ENCODE measurements at places on chromosomes 2 and 18.

DNA sequence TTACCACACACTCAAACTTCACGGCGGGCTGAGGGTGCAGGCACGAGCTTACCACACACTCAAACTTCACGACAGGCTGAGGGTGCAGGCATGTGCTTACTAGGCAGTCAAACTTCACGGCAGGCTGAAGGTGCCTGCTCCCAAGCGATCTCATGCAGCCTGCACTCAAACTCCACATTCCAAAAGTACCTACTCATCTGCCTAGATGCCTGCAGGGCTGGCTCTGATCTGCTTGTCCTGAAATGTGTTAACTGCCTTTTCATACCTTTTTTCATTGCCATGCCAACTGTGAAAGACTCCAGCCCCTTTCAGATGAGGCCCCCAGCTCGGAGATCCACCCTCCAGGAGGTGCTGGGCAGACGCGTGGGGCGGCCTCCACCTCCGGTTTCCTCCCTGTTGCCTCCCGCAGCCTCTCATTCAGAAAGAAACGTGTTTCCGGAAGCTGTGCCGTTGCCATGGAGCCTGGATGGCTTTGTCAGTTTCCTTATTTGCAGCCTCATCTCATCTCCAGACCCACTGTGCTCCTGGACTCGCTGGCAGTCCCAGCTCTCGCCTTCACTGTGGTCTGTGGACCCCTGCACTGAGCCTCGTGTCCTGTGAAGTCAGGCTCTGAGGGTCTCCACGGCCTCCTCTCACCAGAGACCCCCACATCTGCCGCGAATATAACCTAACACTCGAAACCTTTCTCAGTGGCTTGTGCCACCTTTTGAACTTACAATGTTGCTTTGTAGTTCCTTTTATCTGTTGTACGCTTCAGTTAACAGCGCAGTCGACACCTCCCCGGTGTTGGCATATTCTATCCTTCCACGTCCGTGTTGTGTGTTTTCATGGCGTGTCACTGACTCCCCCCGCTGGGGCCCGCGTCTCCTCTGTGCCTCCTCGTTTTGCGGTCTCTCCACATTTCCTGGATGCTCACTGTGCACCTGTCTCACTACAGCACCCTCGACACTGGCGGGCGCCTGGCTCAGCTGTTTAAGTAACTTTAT, 106.1 kb upstream of the ALKAL2 start:
- peak; percentile 47 for DNase-seq

GRCh38 chr18:1825296-1825695, 746.0 kb downstream of the METTL4 start:
- no peak for DNase-seq

DNA sequence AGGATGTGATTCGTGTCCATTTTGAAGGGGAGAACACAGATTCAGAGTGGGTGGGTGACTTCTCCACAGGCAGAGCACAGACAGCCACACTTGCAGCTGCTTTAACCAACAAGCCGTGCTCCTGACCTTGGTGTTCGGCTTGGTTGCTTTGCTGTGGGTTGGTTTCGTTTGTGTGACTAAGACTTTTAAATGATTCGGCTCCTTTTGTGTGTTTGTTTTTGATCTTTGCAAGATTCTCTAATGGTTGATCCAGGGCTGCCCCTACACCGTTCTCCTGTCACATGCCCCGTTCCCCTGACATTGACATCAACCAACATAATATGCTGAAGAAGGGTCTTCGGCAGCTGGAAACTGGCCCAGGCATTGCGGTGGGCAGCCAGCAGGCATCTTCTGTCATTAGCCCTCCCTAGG, 95.9 kb upstream of the MBOAT2 start:
- peak; percentile 2 for DNase-seq

GRCh38 chr2:143588746-143589145, 459.5 kb downstream of the ARHGAP15 start:
- DNase-seq, result no peak

- no peak for DNase-seq
Observed at GRCh38 chr2:54960164-54960563, 90.1 kb downstream of the RTN4 start.

GRCh38 chr18:63366213-63367052, 573 bp downstream of the KDSR start:
- DNase-seq, result peak; percentile 49

GRCh38 chr18:44830581-44830980, 149.9 kb downstream of the SETBP1 start:
- DNase-seq, result no peak

GRCh38 chr2:233882353-233882752, 14.2 kb upstream of the MSL3B start:
- no peak for DNase-seq

- DNase-seq, result no peak
Observed at GRCh38 chr2:47152803-47153202, 2.3 kb downstream of the STPG4 start.

DNA sequence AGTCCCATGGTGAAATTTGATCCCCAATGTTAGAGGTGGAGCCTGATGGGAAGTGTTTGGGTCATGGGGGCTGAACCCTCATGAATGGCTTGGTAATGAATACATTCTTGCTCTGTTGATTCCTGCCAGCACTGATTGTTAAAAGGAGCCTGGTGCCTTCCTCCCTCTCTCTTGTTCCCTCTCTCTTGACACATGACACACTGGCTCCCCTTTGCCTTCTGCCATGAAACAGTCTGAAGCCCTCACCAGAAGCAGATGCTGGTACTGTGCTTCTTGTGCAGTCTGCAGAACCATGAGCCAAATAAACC, 30.6 kb upstream of the EPC2 start:
- DNase-seq, result no peak

- no peak for DNase-seq
Observed at GRCh38 chr2:8380026-8380425, 301.8 kb upstream of the ID2 start.

DNA sequence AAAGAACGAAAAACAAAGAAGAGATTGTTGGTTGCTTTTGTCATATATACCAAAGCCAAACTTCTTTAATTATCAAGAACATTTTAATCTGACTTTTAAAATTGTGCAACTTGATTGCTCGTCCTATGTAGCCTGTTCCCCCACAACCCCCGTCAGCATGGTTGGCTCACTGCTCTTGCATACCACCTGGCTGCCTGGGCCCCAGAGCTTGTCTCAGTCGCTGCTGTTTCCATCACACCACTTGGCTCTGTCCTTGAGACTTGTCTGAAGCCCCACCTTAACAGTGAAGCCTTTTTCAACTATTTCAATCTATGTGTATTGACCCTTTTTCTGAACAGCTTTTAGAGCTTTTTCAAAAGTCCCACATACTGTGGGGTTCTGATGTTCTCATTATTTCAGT, 270.8 kb downstream of the ZNF407 start:
- DNase-seq, result no peak

GRCh38 chr2:109525836-109526235, 87.9 kb downstream of the SEPTIN10 start:
- DNase-seq, result no peak

DNA sequence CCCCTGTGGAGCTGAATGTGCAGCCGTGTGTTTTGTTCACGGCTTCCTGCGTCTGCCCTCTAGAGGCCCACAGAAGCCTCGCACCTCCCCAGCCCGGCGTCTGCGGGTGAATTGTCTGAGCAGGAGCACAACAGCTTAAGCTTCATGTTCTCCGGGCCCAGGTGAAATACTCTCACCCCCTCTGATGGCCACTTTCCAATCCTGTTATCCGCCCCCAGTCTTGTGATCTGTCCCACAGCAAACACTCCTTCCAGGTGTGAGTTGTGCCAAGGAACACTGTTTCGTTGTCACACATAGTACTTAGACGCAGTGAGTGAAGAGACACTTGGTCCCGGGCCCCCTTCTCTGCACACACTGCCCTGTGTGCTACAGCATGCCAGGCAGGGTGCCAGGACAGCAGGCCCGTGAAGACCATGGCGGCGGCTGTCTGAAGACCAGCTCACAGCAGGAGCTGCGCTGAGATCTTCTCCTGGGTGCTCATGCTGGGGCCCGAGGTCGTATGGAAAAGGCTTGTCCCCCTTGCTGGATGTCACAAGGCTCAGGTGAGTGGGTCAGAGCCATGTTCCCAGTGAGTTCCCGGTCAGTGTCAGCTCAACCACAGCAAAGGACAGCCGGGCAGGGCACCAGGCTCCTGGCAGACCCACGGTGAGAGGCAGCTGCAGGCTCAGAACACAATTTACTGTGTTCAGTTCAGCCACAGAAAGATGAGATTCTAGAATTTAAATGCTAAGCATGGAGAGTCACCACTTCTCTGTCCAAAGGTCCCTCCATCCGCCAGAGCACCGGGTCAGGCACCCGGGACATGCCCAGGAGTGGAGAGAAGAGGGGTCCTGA, 6.8 kb upstream of the PXDN start:
- DNase-seq, result peak; percentile 31

GRCh38 chr2:240557101-240557751, 562 bp downstream of the ANKMY1 start:
- DNase-seq, result no peak

DNA sequence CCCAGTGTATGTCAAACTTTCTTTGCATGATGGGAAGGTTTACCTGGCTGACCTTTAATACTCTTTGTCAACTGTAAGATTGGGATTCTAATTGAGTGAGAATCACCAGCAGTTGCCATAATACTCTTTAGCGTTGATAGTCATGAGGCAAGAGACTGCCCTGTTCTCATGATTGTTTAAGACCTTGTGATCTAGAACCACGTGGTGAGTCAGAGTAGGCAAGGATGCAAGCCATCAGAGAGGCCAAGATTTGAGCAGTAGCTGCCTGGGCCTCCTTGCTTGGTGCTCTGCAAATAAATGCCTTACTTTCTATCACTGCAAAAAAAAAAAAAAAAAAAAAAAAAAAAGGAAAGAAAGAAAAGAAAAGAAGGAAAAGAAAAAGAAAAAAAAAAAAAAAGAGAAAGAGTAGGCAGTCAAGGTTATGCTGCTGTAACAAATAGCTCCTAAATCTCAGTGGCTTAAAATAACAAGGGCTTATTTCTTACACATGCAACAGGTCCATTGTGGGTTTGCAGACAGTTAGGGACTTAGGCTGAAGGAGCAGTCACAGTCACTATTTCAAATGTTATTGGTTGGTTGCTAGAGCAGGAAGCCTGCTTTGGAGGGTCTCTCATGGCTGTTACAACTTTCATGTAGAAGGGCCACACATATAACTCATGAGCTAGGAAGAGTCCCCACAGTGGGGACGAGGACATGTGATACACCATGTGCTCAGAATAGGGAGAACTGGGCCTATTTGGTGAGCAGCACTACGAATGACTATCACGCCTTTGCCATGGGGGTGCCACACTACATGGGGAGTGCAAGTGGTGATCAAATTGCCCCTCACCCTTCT, 21.7 kb downstream of the IL1R2 start:
- no peak for DNase-seq

DNA sequence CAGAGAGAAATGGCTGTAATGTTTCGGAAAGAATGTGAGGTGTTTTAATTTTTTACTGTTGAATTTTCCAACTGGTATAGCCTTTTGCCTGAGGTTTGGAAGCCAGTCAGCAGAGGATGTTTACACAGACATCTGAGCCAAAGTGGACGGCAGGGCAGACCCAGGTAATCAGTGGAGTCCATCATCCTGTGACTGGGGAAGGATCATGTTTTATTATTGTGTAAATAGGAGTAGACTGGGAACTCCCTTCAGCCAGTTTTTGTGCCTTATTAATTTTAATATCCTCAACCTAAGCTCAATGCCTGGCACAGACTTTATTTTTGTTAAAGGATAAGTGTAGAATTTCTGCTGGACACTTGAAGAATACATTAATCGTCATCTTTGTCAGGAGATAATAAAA, 142.0 kb upstream of the GAREM1 start:
- no peak for DNase-seq

GRCh38 chr2:216752855-216753505, 57.6 kb upstream of the IGFBP5 start:
- no peak for DNase-seq

DNA sequence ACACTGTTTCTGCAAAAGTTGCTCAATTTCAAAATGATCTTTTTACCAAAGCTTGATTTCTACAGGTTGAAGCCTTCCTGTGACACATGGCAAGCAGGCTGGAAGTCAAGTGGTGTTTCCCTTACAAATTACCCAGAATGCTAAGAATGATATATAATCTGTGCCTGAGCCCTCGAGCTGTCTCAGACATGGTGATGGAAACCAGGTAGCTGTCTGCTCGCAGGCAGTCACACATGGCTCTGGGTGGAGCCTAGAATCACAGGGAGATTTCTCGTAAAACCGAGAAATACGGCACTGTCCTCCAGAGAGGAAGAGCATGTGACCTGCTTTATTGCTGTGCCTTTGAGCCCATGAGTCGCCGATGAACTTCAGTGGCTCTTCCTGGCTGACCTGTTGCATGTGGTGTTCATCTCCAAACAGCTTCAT, 392.9 kb downstream of the ZNF521 start:
- no peak for DNase-seq

GRCh38 chr2:36469710-36470109, 114.1 kb downstream of the CRIM1 start:
- DNase-seq, result no peak

DNA sequence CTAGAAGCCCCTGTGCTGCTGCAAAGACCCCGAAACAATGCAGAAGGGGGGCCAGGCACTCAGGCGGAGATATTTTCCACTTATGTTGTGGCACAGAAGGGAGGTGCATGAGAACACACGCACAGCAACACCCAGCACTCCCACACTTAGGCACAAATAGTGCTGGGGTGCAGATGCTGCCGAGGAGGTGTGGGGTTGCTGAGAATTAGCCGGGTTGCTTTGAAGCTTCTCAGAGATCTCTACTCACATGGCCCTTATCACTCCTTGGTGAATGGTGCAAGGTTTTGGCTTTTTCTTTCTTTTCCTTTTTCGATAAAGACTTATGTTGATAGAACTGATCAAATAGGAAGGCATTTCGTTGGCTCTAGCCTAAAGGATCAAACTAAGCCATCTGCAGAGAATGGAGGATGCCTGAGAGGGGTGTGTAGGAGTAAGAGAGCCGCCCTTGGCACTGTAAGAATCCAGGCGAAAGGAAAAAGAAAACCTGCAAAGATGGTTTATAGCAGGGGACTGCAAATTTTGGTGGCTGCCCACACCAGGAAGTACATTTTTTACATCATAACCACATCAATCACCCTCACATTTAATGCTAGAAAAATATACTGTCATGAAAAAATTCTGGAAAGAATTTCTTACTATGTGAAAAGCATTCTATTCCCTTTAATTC, 27.9 kb upstream of the FHL2 start:
- no peak for DNase-seq

DNA sequence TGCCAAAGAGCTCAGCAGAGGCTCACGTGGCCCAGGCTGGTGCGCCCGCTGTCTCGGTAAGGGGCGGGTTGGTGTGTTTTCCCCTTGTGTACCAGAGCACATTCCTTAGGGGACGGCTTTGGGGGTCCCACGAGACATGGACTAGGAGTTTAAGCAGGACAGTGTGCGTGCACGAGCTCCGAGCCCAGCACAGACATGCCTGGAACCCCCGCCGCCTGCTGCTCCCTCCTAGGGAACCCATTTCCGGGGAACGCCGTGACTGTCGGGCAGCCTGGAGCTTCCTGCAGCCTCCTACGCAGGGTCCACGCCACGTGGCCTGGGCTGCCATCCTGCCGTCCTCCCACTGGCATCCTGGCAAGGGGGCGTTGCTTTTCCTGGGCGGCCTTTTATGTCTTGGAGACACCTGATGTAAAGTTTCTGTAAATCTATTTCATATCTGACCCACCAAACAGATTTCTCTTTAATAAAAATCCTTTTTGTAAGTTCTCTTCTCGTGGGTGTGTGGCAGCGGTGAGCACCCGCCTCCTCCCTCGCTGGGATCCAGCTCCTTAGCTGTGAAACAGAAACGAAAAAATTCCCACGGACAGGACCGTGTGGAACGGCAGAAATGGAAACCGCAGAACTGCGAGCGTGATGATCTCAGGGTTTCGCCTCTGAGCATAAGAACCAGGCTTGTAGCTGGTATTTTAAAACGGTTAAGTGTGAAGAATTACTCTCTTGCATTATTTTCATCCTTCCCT, 43.5 kb upstream of the KCNG2 start:
- DNase-seq, result no peak
